ENCODE measurements at places on chromosomes 3 and 15.

- no peak for DNase-seq
These were observed 63.1 kb downstream of the SPSB4 start for GRCh38 chr3:141114179-141114745.

DNA sequence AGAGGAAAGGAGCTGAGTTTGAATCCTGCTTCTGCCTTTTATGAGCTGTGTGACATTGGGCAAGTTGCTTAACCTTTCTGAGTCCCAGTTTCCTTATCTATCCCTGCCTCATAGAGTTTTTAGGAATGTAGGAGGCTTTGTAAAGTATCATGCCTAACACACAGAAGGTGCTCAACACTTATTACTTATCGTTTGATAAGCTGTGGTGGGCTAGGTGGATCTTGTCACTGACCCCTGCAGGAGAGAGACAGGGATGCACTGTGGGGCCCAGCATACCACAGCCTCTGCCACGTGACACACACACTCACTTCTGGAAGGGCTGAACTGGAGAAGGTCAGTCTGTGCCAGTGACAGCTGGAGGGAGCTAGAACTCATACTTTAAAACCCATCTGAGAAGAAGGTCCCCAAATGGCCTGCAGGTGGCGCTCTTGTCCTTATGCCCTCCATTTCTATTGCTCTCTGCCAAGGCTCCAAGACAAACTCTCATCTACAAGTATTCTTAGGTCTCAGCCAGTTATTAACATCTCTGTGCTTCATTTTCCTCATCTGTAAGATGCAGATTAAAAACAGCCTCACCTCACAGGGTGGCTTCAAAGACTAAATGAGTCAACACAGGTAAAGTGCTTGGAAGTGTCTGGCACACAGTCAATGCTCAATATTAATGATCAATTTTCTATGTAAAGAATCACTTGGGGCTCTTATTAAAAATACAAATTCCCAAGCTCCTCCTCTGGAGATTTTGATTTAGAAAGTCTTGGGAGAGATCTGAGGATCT is 57.5 kb upstream of the HACD2 start:
- peak; percentile 74 for DNase-seq

- DNase-seq, result peak; percentile 89
These were observed 6.5 kb upstream of the TM4SF18 start for GRCh38 chr3:149339931-149340309.

GRCh38 chr3:79367066-79367465 is 400.7 kb downstream of the ROBO1 start:
- no peak for DNase-seq

DNA sequence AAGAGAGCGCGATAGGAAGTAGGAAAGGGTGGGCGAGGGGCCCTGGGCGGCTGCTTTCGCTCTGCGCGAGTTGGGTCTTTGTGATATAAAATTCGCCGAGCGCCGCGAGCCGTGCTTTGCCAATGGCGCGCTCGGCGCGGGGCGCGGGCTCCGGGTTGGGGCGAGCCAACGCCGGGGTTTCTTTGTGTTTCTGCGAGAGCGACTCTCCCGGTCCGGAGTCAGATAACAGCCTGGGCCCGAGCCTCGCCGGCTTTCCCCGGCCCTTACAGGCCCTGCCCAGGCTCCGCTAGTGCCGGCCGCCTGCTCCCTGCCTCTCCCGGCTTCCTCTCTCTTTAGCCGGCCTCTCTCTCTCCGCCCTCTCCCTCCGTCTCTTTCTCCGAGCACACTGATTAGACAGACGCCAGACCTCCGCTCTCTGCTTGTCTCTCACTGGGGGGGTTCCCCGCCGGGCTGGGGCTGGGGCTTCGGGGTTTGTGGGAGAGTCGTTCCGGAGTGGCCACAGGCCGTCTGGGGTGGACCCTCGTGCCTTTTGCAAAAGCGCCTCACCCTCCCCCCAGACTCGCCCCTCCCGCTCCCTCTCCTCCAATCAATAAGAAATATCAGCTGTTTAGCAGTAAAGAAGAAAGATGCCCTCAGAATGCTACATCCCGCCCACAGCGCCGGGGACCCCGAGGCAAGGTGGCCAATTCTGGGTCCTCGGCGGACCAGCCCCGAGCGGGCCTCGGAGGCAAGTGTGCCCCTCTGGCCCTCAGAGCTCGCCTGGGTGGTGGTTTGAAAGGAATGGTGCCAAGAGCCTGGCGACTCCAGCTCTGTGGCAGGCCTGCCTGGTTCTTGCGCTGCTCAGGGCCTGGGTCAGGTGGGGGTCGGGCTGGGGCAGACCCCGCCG is 2.9 kb downstream of the NR2F2 start:
- peak; percentile 33 for DNase-seq

- DNase-seq, result no peak
These were observed 84.0 kb downstream of the CHD2 start for GRCh38 chr15:92984161-92984560.

- DNase-seq, result no peak
These were observed 55.7 kb upstream of the CP start for GRCh38 chr3:149277331-149277813.

- no peak for DNase-seq
These were observed 16.9 kb upstream of the GNAT1 start for GRCh38 chr3:50174517-50174895.

DNA sequence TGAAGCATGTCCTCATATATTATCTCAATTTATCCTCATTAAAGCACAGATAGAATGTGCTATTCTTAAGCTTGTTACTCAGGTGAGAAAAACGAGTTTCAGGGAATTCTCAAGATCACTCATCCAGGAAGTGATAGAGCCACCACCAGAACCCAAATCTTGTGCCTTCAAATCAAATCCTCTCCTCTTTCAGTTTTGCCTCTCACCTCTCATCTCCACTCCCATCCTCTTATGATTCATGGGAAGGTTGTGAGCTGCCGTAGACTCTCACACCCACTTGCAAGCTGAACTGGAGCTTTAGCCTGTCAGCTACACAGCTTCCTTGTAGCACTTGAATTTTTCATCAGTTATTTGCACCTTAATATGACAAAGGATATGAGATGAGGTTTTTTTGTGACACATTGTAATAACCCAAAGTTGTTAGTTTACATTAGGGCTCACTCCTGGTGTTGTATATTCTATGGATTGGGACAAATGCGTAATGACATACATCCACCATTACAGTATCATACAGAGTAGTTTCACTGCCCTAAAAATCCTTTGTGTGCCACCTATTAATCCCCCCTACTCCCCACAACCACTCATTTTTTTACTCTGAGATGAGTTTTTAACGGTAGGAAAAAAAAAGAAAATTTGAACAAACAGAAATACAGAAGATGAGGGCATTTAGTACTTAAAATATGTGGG is 25.7 kb downstream of the GPR15 start:
- DNase-seq, result no peak

DNA sequence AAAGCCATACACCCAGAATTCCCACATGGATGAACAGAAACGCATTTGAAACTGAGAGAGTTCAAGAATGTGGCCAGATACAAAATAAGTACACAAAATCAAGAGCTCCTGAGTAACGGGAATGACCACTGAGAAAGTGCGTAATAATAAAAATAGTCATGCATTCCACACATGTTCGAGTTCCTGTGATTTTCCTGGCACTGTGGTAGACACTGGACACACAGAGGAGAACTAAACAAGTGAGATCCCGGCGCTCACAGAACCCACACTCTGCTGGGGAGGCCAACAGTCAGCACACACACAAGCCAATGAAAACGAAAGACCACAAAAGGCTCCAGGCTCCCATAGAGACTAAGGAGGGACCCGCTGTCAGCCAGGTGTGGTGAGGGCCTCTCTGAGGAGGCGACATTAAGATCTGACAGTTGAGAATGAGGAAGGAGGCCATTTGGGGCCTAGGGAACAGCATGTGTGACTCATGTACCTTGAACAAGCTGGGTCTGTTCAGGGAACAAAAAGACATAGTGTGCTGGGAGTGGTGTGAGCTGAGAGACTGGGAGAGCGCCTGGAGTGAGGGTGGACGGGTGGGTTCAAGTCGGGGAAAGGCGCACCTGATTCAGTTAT is 5.1 kb downstream of the FAM107A start:
- DNase-seq, result no peak

DNA sequence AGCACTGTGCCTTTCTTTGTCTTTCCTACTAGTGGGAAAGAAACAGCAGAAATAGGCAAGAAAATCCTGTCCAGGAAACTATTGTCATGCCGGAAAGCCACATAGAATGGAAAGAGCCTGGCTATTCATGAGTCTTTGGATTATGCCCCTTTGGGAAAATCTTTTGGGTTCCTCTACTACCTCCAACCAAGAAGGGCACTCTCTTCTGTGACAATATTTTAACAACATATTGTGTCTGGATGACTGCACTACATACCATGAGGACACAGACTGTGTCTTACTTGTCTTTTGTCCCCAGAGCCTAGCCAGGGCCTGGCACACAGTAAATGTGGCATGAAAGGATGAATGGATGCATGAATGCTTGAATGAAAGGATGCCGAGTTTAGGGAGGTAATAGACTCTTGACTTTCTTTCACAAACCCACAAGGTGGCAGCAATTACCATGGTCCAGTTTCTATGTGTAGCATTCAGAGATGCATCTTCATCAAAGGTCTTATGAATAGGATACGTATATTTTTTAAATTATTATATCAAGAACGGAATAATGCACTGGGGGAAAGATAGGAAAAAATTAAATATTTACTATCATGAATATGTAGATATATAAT is 30.3 kb downstream of the ARL14 start:
- peak; percentile 66 for DNase-seq

DNA sequence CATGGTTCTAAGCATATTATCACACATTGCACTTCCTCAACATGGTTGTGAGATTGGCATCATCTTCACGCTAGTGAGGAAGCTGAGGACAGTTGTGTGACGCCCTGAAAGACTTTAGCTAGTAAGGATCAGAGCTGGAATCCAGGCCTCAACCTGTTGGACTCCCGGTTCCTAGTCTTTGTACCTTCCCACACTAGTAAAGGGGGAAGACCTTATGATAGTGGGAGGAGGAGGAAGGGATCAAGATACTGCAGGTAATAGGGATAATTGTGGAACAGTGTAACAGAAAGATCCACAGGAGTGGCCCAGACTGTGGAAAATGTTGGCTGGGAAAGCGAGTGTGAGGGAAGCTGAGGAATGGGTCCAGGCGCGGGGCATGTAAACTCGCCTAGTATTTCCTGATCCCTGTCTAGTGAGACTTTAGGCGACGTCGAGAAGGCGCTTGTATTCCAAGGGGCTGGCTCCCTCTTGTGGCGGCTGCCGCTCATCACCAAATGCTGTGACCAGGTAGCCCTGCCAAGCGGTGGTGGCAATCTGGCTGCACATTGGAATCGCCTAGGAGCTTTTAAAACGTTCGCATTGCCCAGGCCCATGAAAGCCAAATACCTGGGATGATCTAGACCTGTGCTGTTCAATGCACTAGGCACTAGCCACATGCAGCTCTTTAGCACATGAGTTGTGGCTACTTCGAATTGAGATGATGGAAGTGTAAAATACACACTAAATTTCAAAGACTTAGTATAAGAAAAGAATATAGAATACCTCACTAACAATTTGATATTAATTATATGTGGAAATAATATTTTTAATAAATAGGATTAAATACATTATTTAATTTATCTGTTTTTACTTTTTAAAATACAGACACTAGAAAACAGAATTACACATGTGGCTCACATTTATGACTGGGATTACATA is 38.8 kb upstream of the CLDN18 start:
- peak; percentile 60 for DNase-seq

DNA sequence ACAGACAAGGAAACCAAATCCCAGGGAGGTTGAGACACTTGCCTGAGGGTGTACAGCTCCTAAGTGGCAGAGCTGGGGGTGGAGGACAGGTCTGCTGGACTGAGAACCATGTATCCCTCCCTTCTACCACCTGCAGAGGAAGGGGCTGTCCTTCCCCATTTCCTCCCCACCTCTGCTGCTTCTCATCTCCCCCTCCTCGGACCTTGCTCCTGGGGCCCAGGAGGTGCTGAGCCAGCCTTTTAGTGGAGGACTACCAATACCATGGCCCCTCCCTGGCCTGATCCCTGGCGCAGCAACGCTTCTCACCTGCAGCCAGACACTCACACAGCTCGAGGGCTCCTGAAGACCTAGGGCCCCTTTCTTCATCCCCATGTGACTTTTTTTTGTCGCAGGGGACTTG is 50.4 kb downstream of the IDH2 start:
- no peak for DNase-seq
